ENCODE measurements at places on chromosomes 1 and 21.

- DNase-seq: no peak
These were observed 65.3 kb downstream of the MEGF6 start for GRCh38 chr1:3546048-3546384.

DNA sequence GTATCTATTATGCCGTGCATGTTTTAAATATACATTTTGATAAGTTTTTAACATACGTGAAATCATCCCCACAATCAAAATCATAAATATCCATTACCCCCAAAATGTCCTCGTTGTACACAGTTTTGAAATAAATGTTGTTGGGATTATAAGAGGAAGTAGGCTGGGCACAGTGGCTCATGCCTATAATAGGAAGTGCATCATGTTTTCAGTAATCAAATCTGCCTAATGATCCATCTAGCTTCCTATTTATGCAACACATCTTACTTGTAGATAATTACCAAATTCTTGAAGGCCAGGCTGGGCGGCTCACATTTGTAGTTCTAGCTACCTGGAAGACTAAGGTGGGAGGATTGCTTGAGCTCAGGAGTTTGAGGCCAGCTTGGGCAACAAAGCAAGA, 15.0 kb upstream of the IFNGR2 start:
- no peak for DNase-seq

DNA sequence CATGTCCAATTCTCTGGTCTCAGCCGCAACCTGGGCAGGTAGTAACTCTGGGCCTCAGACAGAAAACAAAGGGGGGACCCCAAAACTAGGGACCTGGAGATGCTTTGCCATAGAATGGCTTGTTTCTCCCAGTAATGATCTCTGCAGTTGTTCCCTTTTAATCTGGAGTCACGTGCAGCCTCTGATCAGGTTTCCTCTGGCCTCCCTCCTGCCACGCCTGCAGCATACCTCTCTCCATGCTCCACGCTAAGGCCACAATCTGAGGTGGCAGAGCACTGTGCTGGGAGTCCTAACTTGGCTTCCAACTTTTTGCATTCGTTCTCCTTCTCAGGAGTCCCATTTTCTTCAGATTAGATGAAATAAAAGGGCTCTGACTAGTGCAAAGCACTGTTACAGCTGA, 1.9 kb downstream of the PABPC4 start:
- no peak for DNase-seq

DNA sequence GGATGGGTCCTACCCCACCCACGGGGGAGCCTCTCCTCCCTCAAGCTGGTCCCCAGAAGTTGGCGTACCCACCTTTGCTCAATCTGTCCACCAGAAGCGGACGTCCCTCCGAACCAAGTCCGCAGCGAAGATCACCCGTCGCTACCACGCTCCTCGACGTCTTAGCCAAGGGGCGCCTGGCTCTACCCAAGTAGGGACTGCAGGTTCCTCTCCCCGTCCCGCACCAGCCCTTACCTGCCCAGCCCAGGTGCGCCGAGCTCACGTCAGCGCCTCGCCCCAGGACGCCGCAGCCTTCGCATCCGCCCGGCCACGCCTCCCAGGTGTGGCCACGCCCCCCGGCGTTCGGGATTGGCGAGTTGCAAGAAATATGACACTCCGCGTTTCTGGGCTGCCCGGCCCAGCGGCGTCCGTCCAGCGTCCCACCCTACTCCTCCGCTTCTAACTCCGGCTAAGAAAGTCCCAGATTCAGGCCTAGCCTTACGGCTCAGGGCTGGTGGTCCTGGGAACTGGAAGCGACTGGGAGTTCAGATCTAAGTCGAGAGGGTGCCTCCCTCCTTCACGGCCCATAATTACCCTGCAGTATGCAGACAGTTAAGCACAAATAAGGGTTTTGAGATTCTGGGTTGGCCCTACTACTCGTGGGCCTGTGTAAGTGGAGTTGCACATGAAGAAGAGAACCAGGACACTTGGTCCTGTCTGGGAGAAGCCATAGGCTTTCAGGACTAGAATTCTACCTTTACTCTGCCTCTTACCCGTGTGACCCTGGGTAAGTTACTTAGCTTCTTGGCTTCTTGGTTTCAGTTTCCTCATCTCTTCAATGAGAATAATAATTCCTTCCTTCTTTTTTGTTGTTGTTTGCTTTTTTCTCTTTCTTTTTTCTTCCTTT, at the start of gene IRF6:
IRF6 (minus strand) TSS at position 268 of the 886 bp plus-strand sequence. CDS start 4,729 bp downstream, outside the sequence.
- peak; percentile 54 for DNase-seq

DNA sequence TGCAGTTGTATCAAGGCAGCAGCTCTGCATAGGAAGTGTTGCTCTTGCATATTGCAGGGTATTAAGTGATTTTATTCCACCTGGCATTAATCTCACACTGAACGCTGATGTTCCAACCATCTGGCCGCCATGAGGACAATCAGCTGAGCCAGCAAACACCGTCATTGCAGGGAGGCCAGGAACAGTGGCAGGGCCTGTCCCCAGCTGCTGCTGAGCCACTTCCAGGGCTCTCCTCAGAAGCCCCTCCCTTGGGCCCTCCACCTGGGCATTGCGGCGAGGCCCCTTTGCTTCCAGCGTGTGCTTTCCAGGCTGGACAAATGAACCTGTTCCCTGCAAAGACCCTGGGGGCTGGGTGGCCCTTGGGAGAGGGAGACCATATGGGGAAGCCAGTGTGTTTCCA, 171.6 kb upstream of the C1orf174 start:
- DNase-seq: no peak

DNA sequence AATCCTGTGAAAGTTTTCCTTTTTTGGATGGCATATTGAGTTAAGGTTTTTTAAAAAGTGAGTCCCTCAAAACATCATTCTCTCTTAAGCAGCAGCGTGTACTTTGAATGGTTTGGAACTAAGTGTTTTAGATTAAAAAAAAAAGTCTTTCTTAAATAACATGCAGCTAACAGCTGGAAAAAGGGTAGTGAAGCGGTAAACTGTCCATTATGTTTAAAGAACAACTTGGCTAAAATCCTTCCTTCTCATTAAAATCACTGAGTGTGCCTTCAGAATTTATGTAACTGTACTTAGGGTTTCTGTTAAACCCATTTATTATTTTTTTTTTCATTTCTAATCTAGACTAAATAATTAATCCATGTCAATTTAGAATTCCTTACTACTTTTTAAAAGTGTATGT, 254.2 kb upstream of the ADAMTS5 start:
- DNase-seq: no peak

GRCh38 chr1:59282951-59283350, 13.9 kb upstream of the FGGY start:
- DNase-seq: no peak

GRCh38 chr1:205938682-205939081, 4.6 kb downstream of the SLC26A9 start:
- DNase-seq: no peak

- no peak for DNase-seq
These were observed 660.0 kb downstream of the PTPRC start for GRCh38 chr1:199298825-199299224.

- DNase-seq: no peak
These were observed 137.8 kb downstream of the GALNT2 start for GRCh38 chr1:230204842-230205241.

- no peak for DNase-seq
These were observed 48.5 kb downstream of the OPRD1 start for GRCh38 chr1:28860332-28861073.

DNA sequence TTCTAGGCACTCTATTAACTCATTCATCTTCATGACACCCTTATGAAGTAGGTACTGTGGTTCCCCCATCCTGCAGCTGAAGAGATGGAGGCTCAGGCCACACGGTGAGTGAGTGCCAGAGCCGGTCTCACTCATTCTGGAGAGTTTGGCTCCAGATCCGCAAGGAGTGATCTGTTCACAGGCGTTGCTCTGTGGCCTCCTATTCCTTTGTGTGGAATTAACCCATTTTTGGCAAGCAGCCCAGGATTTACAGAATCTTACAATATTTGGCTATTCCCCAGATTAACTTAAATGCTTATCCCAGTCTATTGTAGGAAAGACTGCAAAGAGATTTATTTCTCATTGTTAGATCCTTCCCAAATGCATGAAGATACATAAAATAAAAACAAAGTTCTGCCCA, 29.6 kb downstream of the KIAA0040 start:
- no peak for DNase-seq

- no peak for DNase-seq
These were observed 187.1 kb downstream of the GREM2 start for GRCh38 chr1:240424740-240425464.

GRCh38 chr1:154786804-154787570, 83.1 kb downstream of the KCNN3 start:
- DNase-seq: no peak

GRCh38 chr21:46150073-46150472, 5.3 kb downstream of the FTCD start:
- no peak for DNase-seq

- no peak for DNase-seq
These were observed 16.4 kb downstream of the EPHA2 start for GRCh38 chr1:16139473-16139962.
